Psoas muscle (tissue), 8 donors: ENCODE measurements at places on chromosomes 13 and 19. TPM values are rescaled to one million over a fixed set of nuclear protein-coding genes. Genes with fewer than 3 reads are reported as not detected.
A peak's percentile ranks its signal among the peaks of the same experiment; 100 is the strongest.

DNA sequence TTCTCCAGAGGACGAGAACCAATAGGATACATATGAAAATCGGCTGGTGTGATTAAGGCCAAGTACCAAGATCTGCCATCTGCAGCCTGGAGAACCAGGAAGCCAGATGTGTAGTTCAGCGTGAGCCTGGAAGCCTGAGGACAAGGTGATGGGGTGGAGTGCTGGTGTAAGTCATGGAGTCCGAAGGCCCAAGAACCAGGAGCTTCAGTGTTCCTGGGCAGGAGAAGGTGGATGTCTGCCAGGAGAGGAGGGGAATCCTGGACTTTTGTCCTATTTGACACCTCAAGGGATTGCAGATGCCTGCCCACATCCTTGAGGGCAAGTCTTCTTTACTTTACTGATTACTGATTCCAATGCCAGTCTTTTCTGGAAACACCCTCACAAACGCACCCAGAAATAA lies 71.5 kb downstream of the SPATA13 start:
- no peak for DNase-seq

GRCh38 chr19:21460686-21461085 lies 44.7 kb upstream of the ZNF429 start:
- no peak for DNase-seq

Gene SRRM5
- polyA plus RNA-seq = 0.52 TPM

- DNase-seq = peak; percentile 50
Observed at GRCh38 chr19:18725841-18726770, 42.6 kb downstream of the CRTC1 start.

GRCh38 chr13:32811297-32811800 lies 204.9 kb upstream of the KL start:
- DNase-seq = no peak

Gene NECTIN2
- 11.2 TPM for polyA plus RNA-seq

- no peak for DNase-seq
Observed at GRCh38 chr19:4675346-4675745, 5.2 kb upstream of the MYDGF start.

GRCh38 chr13:26020891-26021290 lies 30.9 kb downstream of the SHISA2 start:
- no peak for DNase-seq

DNA sequence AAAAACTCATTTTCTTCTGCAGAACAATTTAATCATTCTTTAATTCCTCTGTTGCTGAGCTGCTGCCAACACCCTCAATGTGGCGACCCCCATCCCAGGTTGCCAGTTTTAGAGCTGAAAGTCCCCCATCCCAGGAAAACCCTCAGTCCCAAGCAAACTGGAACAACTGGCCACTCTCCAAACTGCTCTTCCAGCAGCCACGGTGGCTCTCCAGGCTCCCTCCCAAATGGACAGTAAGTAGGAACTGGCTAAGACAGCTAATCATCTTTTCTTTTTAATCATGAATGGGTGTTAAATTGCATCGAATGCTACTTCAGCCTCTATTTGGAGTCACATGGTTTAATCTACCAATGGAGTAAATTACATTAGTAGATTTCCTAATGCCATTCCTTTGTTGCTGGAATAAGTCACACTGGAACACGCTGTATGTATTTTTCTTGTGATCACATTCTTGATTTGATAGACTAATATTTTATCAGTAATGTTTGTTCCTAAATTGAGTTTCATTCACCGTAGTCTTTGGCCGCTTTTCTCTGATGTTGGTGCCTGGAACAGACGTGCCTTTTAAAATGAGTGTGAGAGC lies 33.7 kb upstream of the VSTM2B start:
- DNase-seq = no peak

Gene PCP2
- not detected for polyA plus RNA-seq

Gene GSK3A
- polyA plus RNA-seq = 70.1 TPM

Gene SHISA7
- polyA plus RNA-seq = 0.01 TPM

Gene CASP14
- polyA plus RNA-seq = not detected

DNA sequence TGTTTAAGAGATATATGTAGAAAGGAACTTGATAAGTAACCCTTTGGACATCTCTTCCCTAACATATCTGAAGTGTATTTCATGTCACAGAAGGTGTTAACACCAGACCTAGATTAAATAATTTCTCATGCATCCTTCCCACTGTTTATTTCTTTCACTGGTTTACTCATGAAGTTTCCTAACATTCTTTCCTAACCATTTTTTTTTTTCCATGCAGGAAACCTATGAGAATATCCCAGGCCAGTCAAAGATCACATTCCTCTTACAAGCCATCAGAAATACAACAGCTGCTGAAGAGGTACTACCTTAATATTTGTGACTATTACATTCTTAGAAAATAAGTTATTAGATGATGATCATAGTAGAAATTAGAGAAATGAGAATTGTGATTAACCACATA lies 28.8 kb downstream of the IPO5 start:
- no peak for DNase-seq

DNA sequence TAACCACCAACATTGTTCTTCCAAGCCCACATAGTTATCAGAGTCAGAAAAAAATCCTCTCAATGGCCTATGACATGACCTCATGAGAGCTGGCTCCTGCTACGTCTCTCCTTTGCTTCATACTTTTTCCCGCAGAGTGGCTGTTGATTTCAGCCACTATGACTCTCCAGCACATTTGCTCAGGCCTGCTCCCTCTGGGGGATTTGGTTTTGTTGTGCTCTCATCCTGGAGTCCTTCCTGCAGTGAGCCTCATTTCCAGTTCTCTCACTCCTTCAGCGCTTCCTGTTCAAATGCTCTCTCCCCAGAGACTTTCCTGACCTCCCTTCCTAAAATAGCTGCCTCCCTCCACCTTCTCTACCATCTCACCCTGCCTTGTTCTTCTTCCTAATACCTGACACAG lies 72.0 kb upstream of the USP29 start:
- DNase-seq = no peak

Gene LRRC25
- polyA plus RNA-seq = 5.2 TPM
